ENCODE measurements at places on chromosomes 11 and 22.

- no peak for DNase-seq
Observed at GRCh38 chr11:117591316-117592039, 205.5 kb downstream of the DSCAML1 start.

- peak; percentile 84 for DNase-seq
Observed at GRCh38 chr11:128341280-128342248, 245.8 kb downstream of the ETS1 start.

DNA sequence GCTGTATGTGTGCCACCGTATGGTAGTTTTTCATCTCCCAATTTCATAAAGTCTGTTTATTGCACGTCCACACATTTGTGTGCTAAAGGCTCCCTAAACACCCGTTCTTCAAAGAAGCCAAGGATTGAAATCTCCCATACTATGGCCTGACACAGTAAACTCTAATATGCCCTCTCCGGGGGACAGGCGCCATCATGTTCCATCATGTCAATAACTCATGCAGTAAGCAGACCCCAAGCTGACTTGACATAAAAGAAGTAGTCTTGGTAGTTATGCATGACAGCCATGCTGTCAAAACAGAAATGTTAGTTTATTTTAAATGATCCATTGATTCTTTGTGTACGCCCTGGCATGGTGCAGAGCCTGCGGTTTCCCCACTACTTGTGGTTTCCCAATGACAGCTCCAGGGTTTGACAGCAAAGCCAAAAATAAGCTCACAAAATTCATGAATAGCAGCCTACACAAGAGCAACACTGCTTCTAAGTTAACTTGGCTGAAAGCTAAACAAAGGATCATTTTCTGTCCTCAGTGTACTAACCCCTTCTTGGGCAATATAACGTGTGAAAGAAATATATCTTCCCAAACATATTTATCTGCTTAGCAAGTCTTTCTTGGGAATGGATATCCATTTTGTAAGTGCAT is 56.5 kb upstream of the CABP7 start:
- no peak for DNase-seq

DNA sequence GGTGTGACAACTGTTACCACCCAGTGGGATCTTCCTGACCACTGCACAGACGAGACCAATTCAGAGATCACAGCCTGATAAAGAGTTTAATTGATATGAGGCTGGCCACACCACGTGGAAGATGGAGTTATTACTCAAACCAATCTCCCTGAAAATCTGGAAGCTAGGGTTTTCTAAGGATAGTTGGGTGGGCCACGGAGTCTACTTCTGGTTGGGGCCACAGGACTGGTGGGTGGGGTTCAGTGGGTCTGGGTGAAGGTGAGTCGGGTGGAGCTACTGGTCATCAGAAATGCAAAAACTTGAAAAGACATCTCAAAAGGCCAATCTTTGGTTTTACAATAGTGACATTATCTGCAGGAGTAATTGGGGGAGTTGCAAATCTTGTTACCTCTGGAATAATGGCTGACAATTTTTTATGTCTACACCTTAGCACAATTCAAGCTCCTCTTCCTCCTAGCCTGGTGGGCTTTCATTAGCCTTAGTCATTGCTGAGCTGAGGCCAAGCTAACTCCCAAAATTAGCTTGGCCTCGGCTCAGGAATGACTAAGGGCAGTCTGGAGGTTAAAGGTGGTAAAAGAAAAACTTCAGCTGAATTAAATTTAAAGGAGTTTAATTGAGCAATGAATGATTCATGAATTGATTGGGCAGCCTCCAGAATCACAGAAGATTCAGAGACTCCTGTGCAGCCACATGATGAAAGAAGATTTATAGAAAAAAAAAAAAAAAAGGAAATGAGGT is 13.1 kb downstream of the C11orf96 start:
- no peak for DNase-seq

DNA sequence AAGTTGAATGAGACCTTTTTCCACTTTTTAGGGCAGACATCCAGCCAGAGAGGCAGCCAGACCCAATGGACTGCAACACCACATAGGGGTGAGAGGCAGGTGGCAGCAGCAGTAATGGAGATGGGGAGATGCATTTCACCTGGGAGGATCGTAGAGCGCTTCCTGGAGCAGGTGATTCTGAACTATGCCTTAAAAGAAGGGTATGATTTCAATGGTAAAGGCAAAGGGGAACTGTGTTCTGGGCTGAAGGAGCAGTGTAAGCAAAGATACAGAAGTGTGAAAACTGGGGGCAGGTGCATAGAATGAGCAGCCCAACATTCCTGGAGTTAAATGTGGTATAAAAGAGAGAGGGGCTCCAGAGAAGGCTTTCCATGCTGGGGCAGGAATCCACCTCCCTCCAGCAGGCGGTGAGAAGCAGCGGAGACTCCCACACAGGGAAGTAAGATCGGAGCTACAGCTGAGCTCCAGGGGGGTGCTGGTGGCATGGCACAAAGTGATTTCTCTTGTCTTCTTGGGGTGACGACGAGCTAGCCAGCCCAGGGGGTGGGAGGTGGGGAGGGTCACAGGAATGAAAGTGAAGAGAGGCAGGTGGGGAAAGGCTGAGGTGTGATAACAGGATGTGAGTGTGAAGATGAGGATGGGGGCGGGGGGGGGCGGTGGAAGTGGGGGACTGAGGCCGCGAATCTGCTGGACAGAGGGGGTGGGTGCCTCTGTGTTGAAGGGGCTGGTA is 4.3 kb upstream of the SERHL2 start:
- DNase-seq, result no peak

GRCh38 chr11:130599073-130599654 is 150.7 kb downstream of the ADAMTS15 start:
- DNase-seq, result no peak

DNA sequence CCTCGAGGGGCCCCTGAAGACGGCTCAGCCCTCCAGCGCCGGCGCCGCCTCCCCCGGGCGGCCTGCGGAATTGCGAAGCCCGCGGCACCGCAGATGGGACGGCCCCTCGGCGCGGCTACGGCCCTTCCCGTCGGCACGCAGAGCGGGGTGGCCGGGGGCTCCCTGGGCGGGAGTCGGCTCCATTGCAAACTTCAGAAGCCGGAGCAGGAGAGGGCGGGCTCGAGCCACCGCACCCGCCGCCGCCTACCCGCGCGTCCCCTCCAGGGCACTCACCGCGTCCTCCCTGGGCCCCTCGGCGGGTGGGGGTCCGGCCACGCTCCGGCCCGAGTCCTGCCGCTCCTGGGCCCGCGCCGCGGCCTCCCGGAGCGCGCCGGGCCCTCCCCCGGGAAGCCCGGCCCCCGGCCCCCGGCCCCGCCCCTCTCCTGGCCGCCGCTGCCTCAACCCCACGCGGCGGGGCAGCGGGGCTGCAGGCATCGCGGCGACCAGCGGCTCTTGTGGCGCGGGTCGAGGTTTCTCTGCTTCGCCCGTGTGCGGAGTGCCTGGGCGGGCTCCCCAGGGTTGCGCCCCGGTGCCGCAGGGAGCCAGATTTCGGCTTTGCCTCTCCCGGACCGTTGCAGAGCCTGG is at the start of gene PACSIN3:
TSS of gene PACSIN3 (minus strand) at position 359 of the 624 bp plus-strand sequence. CDS start 3,707 bp downstream, outside the sequence.
- peak; percentile 22 for DNase-seq

GRCh38 chr22:25780673-25781072 is 38.7 kb downstream of the MYO18B start:
- DNase-seq, result no peak
